Karpas-422 (cell line): ENCODE measurements at places on chromosomes 16 and 17.

DNA sequence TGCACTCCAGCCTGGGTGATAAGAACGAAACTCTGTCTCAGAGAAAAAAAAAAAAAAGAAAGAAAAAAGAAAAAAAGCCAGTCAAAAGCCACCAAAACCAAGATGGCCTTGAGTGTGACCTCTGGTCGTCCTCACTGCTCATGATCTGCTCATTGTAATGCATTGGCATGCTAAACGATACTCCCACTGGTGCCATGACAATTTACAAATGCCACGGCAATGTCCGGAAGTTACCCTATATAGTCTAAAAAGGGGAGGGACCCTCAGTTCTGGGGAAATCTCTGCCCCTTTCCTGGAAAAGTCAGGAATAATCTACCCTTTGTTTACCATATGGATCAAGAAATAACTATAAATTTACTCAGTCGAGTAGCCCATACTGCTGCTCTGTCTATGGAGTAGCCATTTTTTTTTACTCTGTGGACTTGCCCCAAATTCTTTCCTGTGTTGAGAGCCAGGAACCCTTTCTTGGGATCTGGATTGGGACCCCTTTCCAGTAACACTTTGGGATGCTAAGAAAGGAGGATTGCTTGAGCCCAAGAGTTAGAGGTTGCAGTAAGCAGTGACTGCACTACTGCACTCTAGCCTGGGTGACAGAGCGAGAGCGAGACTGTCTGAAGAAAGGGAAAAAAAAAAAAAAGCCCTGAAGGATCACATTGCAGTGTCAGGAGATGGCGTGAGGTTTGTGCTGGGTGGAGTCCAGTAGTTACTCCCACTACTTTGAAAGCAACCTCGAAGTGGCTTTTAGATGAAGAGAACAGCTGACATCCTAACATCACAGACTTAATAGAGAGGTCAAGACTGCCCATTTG, 3.7 kb upstream of the TMEM231 start:
- DNase-seq = peak; percentile 69

DNA sequence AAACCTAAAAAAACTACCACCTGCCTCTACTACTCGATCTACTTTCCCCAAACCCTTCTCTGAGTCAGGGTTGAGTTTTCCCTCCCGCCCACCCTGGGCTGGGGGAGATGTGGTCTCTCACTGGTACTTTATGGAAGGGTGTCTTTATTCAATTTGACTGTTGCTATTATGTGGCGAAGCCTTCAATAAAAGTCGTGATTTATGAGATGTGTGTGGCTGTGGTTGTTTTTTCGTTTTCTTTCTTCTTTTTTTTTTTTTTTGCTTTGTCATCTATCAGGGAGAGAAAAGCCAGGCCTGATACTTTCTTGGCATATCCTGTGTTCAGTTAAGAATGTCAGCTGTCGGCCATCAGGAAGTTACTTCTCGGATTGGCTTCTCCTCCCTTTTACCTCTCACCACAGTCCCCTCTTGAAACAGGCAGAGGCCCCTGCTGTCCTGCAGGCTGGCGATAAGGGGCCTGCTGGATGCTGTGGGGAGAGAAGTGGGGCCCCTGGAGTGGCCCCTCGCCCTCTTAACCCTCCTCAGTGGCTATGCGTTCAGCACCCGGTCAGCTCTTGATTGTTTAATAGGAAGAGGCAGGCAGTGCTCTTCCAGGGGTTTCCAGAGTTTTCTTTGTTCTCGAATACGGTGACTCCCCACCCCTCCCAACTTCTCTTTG, 123.0 kb downstream of the MSI2 start:
- no peak for DNase-seq

DNA sequence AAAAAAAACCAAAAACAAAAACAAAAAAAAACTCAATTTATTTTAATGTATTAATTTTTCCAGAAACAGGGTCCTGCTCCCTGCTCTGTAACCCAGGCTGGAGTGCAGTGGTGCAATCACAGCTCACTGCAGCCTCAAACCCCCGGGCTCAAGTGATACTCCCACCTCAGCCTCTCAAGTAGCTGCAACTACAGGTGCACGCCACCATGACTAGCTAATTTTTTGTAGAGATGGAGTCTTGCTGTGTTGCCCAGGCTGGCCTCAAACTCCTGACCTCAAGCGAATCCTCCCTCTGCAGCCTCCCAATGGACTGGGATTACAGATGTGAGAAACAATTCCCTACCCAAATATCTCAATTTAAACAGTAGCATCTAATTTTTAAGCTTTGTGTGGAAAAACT, 25.2 kb upstream of the EMP2 start:
- DNase-seq = no peak

GRCh38 chr16:6615636-6616035, 717.0 kb upstream of the RBFOX1 start:
- DNase-seq = no peak

DNA sequence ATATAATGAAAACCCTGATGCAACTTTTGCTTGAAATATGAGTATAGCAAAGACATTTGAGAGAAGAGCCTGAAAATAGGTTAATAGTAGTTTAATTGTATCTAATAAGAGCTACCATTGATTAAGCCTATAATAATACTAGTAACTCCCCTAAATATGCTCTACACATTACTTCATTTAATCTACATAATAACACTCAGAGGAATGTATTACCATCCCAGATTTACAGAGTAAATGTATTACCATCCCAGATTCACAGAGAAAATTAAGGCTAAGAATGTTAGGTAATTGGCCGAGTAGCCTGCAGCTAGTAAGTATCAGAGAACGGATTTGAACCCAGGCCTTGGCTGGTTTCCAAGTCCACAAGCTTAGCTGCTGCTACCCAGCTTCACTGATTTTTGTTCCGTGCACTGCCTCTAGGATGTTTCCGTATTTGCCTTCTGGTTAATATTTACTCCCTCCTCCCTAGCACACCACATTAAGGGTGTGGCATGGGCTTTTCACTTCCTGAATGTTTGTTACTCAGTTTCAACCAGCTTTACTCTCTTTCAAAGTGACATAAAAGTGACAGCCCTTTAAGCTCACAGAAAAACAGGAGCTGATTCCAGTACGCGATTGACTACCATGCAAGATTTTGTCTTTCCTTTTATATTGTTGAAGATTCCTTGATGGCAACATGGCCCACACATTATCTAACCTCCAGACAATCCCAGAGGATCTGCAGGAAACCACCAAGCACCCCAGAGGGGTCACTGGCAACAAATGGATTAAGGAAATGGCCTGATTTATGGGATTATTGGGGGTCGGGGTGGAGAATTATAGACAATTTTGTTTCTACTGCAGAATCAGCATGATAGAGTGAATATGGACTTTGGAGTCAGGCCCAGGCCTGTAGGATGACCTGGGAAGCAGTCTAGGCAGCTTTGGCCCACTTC, 26.7 kb upstream of the TOX3 start:
- no peak for DNase-seq
